ENCODE measurements at places on chromosomes 2 and 18. TPM values are rescaled to one million over a fixed set of nuclear protein-coding genes. Genes with fewer than 3 reads are reported as not detected.
A peak's percentile ranks its signal among the peaks of the same experiment; 100 is the strongest.

DNA sequence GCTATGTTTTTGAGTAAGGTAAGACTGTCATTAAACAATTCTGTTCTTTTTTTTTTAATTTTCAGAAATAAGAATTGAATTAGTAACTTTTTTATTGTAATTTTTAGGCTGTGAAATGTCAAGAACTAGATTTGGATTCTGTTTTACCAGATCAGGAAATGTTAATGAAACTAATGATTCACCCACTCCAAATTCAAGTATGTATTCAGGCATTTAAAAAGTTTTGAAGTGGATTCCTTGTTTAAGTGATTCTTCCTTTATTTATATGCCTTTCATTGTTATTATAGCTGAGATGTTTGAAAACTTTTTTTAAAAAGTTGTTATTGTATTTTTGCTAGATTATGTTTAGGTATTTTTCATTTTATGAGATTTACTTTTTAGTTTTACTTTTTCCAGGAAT lies 96.7 kb downstream of the UBR3 start:
- DNase-seq, result no peak

DNA sequence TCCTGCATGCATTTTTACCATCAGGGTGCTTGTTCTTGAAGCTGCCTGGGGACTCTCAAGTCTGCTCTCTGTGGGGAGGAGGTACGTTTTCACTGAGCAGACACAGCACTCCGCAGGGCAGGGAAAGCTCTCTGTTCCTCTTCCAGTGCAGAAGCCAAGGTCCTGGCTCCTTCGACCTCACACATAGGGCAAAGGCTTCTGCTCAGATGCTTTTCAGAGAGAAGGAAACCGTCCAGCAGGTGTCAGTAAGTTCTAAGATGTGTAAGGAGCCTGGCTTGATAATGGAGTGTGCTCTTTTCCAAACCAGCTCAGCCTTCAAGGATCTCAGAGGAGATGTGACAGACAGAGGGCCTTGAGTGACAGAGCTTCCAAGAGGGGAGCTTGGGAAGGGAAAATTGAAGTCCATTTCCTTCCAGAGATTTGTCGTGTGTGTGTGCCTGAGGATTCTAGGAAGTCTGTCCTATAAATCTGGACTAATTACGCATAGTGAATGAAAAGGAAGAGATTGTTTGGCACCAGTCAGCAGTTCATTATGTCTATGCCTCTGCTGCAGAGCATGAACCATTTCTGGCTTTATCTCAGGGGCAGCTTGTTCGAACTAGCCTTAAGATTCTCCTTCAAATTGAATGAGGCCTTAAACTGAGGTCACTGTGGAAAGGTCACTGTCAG lies 67.3 kb upstream of the UPP2 start:
- DNase-seq, result peak; percentile 38

DNA sequence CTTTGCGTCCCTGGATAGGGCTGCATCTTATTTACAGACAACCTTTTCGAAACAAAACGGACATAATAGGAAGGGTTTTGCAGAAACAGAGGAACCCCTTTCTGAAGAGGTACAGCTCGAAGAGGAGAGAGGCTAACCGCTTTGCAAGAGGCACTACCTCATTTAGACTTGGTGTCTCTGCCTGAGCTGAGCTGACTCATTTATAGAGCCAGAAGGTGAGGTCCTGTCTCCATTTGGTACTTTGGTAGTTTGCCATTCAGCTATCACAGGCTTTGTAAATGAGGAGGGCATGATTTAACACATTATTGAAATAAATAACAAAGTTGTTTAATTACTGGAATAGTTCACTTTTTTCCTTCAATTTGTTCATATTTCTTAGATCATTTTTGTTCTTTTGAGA lies 2.2 kb upstream of the NXPH2 start:
- DNase-seq, result no peak

- no peak for DNase-seq
Measured at GRCh38 chr2:128449226-128450061, 130.8 kb upstream of the HS6ST1 start.

- no peak for DNase-seq
Measured at GRCh38 chr2:224308272-224308911, 93.5 kb downstream of the FAM124B start.

Gene NCKAP5
- polyA plus RNA-seq, result 15.9 TPM

Gene CD302
- polyA plus RNA-seq, result 62.2 TPM

All from right lung (tissue), 10 donors.